ENCODE measurements at places on chromosomes 3 and 15. TPM values are rescaled to one million over a fixed set of nuclear protein-coding genes. Genes with fewer than 3 reads are reported as not detected.

CYP8B1 gene
- polyA plus RNA-seq, result not detected

SLC12A6 gene
- 20.2 TPM for polyA plus RNA-seq

GRCh38 chr15:40302288-40302886 lies 5.3 kb downstream of the PLCB2 start:
- DNase-seq, result no peak

DNA sequence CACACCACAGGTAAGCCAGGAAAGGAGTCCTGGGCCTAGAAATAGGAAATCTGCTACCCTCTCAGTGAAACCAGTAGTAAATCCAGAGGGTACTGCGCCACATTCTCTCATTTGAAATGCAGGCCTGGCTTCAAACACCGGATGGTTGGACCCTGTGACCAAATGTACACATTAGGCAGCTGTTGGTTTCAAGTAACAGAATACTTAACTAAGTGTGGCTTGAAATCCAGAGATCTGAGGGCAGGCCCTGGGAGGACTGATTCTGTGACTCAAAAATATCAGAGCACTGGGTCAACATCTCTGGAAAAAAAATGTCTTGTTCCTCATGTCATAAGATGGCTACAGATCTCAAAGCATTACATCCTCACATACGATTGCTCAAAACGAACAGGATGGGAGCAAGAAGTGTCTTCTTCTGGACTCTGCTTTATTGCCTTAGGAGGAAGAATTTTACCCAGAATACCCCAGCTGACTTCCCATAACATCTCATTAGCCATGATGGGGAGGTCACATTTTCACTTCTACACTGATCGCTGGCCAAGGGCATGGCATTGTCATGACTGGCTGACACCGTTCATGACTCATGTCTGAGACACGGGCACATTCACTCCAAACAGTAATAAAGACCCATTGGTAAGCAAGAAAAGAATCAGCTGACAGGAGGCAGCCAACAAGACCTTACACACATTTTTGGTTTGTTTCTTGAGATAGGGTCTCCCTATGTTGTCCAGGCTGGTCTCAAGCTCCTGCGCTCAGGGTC lies 166.0 kb downstream of the ARRDC4 start:
- no peak for DNase-seq

DNA sequence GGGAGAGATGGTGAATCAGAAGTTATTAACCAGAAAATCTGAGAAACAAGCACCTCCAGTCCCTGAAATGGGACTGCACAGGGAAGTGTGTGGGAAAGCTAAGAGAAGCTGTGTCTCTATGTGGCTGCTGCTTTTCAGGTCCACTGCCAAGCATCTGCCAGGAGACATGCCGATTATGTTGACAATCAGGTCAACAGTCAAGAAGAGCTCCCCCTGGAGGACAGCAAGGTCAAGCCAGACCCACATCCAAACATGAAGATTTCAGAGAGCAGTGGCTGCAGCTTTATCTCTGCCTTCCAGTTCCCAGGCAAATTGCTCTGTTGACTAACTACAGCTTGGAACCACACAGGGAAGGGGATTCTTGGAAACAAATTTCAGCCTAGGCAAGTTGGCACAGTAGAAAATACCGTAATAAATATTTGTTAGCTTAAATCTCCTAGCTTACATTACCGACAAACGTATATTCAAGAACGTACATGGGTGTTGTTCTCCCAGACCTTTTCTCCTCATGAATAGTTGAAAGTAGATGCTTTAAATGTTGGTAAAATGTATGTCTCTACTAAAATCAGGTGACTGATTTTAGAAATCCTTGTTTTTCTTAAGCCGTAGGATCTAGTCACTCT lies 394.5 kb upstream of the RARB start:
- DNase-seq, result no peak

DNA sequence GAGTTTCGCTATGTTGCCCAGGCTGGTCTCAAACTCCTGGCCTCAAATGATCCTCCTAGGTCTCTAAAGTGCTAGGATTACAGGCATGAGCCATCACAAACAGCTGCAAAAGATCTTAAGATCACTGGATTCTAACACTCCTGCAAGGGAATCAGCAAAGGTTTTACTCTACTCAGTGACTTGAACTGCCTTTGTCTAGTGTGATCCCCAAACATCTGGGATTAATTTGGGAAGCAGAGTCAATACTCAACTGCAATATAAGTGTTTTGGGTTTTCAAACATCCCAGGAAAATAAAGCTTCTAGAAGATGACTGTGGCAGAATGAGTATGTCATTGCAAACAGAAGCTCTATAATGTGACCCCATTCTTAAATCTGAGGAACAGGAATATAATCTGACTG lies 7.2 kb downstream of the SPG21 start:
- no peak for DNase-seq

Measured in BJ (cell line).